ENCODE measurements at places on chromosomes 1 and 21.

GRCh38 chr1:51063121-51063520, 38.9 kb upstream of the C1orf185 start:
- no peak for DNase-seq

GRCh38 chr21:34112316-34113033, 39.1 kb downstream of the MRPS6 start:
- no peak for DNase-seq

DNA sequence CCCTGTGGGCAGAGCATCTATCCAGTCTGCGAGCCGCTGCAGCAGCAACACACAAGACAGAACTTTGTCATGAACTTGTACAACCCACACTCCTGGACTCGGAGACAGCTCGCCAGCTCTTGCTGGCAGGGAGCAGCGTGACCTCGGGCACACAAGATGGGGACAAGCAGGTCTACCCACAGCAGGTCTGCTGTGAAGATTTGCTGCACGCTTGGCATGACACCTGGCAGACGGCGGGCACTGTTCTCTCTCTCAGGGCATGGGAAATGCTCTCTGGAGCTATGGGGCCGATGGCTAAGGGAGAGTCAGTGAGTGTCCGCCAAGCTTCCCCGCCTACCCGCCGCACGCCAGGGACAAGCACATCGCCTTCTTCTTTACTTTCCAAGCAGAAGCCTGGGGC, 90.0 kb downstream of the STUM start:
- no peak for DNase-seq

DNA sequence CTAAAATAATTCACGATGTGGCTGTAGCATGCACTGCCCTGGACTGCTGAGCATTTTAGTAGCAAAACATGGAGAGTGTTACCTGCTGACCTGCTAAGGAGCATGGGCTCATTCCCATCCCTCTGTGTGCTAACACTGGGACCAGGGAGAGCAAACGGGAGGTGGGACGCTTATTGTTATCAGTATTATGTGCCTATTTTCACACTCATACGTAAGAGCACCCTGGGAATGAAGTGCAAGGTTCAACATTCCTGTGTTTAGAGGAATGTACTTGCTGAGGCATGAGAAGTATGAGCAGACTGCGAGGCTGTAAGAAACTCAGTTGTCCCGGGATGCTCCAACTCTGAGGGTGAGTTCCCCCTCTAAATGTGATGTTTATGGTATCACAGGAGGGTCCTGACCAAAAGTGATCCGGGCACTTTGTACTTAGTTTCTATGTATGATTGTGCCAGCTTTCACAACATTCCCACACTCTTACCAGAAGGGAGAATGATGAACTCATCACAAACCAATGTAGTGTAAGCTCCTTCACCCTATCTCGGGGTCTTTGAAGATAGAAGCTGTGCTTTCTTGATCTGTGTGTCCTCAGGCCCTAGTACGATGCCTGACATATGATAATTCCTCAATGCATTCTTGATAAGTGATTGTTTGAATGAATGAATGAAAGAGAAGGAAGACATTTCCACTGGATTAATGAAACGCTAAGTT, 164.8 kb downstream of the KCNJ6 start:
- DNase-seq = no peak

DNA sequence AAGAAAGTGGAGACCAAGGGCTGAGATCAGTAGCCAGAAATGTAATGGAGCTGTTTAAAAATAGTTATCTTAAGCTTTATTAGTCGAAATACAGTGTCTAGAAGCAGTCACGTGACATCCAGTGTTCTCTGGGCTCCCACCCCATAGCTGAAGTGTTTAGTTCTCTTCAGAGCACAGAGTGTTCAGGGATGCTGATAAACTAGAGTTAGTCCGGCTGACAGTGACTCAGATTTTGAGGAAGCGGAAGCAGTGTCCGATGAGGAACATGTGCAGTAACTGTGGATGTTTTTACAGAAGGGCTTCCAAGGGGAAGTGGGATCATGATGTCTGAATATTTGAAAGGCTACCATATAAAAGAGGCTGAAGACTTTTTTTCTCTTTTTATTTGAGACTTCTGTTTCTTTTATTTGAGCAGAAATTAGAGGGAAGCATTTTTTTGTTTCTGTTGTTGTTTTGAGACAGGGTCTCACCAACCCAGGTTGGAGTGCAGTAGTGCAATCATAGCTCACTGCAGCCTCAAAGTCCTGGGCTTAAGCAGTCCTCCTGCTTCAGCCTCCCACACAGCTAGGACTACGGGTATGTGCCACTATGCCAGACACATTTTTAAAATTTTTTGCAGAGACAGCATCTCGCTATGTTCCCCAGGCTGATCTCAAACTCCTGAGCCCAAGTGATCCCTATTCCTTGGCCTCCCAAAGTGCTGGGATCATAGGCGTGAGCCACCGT, 124.2 kb downstream of the GALNT2 start:
- DNase-seq = no peak

GRCh38 chr1:12143631-12144155, 23.1 kb upstream of the TNFRSF1B start:
- no peak for DNase-seq

GRCh38 chr1:96999191-96999590, 277.6 kb downstream of the PTBP2 start:
- DNase-seq = no peak

GRCh38 chr1:232998138-232998537, 47.7 kb downstream of the NTPCR start:
- no peak for DNase-seq

DNA sequence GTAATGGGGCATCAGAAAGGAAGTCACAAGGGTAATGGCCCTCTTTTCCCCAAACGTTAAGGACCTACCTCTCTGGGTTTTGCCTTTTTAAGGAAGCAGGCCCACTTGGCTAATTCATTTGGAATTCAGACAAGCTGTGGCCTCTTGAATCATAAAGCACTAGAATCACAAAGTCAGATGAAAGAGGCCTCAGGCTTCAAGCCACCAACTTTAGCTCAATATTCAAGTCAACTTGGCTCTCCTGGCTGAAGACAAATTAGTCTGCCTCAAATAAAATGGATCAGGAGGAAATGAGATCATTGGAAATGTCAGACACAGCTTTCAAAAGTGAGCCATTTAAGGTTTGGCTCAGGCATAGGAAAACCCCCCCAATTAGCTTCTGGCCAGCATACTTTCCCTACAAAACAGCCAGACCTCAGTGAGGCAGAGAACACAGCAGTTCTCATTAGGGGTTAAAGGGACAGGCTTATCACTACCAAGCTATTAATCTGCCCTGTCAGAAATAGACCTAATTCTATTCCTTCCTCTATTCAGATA, 34.3 kb downstream of the SLC35D1 start:
- DNase-seq = no peak

- DNase-seq = peak; percentile 63
These were observed 127.2 kb downstream of the IGSF21 start for GRCh38 chr1:18234790-18235242.

- no peak for DNase-seq
These were observed 5.8 kb upstream of the PEAR1 start for GRCh38 chr1:156887734-156888133.

DNA sequence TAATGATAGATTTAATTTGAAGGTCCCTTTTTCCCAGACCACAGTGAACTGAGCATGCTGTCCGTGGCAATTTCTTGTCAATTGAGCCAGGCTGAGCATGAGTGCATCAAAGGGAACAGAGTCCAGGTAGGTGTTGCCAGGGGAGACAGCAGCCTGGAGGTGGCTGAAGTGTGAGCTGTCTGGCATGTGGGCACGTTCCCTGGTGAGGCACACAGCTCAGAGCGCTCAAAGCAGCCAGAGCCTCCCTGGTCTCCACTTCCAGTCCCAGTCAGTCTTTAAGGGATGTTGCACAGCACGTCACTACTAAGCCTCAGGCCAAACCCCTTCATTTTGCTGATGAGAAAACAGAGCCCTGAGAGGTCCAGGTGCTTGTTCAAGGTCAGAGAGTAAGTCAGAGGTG, 251.4 kb downstream of the MATN1 start:
- no peak for DNase-seq

DNA sequence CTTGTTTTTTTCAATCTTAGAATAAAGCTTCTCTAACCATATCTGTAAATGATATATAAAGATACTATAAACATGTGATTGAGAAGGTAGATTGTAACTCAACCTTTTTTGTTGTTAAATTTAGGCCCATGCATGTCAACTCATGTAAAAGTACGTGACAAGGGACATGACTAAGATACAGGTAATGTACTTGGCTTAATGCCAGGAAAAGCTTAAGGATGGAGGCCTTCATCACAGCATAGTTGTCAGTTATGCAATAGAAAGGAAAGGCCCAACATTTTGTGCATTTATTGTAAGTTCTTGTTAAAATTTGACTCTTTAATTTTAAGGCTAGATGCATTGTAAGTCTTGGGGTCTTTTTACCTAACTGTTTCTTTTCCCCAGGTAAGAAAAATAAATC, 305.1 kb downstream of the LTN1 start:
- DNase-seq = no peak

DNA sequence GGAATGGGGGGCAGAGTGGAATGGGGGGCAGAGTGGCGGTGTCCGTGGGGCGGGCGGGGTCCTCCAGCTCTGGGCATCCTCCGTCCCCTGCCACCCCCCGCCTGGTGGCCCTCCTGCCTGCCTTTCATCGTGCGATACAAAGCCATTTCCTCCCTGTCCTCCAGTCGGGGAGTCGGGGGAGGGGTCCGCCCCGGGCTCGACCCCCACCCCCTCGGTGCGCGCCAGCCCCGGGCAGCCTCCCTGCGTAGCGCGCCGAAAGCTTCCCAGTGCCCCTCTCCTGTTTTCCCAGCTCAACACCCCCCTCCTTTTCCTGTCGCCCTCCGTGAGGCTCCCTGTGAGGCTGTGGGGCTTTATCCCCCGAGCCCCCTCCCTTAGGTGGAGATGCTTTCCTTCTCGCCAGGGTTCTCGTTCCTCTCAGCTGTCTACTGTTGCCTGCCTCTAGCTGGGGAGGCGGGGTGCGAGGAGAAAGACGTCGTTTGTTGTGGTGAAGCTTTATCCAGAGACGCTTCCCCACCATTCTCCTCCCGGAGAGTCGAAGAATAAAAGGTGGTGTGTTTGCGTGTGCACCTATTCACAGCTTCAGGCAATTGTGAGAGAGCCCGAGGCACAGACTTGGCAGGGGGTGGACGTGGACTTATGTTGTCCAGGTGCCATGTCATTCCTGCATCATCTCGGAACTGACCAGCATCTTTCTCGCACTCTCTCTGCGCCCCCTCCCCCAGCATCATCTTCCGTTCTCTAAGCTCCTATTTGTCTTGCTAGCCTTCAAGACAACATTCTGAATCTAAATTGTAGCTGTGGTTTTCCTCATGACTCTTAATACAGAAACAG, 848 bp downstream of the DNM3 start:
- DNase-seq = peak; percentile 10

DNA sequence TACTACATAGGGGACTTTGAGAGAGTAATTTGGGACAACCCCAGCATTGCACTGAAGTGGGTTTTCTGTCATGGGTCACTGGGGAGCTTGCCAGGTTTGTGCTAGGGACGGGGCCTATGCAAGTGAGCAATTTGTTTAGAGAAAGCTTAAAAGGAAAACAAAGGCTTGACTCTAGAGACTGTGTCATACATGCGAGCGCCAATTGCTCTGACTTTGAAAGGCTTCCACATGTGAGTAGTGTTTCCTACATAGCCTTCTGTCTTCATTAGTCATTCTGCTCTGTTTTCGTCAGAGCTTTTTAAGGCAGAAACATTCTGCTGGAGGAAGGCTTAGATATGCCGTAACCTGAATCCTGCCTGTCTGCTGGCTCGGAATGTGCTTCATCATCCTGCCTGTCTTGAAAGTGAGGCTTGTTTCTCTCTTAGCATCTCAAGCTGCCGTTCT, 28.4 kb downstream of the TRIM45 start:
- no peak for DNase-seq

GRCh38 chr1:178127482-178128191, 33.7 kb downstream of the RASAL2 start:
- DNase-seq = no peak

- DNase-seq = no peak
These were observed 99.5 kb downstream of the DAB1 start for GRCh38 chr1:57324388-57324787.

- peak; percentile 97 for DNase-seq
These were observed 22.2 kb upstream of the CFAP126 start for GRCh38 chr1:161389691-161390558.

GRCh38 chr1:37930246-37931101, 16.4 kb downstream of the INPP5B start:
- DNase-seq = no peak

GRCh38 chr1:7505771-7506453, 265.2 kb upstream of the VAMP3 start:
- no peak for DNase-seq

GRCh38 chr1:234330843-234331215, 42.4 kb upstream of the COA6 start:
- DNase-seq = no peak

- DNase-seq = no peak
These were observed 40.9 kb upstream of the ZP4 start for GRCh38 chr1:237931581-237931980.

GRCh38 chr1:52531249-52531872, 21.5 kb downstream of the TUT4 start:
- no peak for DNase-seq

- DNase-seq = no peak
These were observed 708 bp downstream of the CHRNB2 start for GRCh38 chr1:154568157-154568815.

DNA sequence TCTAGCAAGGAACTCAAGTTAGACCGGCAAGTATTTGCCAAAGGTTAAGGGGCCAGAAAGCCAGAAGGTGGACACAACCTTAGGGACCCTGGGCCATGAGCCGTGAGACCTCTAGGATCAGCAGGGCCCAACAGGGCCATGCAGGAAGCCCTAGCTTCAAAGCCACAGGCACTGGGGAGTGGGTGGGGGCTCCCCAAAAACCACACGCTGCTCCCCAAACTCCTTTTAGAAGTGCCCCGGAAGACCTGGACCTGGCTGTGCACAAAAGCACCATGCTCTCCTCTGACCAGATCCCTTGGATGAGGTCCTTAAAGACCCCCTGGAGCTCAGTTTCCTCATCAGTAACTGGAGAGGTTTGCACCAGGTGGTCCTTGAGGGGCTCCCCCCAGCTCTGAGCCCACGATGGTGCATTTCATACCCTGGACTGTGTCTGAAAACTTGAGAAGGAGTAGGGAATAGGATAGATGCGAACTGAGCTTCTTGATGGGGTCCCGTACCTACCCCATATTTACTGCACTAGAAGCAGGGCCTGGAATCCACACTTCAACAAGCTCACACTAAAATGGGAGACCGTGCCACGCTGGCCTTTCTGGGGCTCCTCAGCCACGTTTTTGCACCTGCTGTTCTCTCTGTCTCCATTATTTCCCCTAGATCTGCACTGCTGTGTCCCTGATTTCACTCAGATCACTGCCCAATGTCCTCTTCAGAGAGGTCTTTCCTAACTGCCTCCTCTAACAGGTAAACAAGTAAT, 40.6 kb upstream of the LBR start:
- no peak for DNase-seq
